GF-D8 (cell line): ENCODE measurements at places on chromosomes 2 and 18.

GRCh38 chr2:204827701-204828590 is 282.7 kb downstream of the PARD3B start:
- no peak for DNase-seq

GRCh38 chr2:219252900-219253752 is at the start of gene TUBA4B:
Gene TUBA4B (plus strand): TSS chr2:219253243. CDS start chr2:219253408, 165 bp downstream.
- peak; percentile 46 for DNase-seq

DNA sequence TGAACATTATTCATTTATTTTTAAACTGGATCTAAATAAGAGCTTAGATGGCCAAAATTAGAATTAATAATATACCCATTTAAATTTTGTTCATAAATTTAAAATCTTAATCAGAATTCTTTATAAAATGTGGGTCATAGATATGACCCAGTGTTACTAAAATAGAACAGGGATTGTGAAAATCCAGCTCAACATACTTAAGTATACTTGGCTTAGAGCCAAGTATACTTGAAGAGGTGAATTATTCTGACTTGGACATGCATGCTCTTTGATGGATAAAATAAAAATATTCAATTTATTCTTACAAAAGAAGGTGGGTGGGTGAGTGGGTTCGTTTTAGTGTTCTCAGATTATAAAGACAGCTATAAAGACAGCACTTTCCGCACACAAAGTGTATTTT is 70.7 kb downstream of the SPOPL start:
- no peak for DNase-seq

DNA sequence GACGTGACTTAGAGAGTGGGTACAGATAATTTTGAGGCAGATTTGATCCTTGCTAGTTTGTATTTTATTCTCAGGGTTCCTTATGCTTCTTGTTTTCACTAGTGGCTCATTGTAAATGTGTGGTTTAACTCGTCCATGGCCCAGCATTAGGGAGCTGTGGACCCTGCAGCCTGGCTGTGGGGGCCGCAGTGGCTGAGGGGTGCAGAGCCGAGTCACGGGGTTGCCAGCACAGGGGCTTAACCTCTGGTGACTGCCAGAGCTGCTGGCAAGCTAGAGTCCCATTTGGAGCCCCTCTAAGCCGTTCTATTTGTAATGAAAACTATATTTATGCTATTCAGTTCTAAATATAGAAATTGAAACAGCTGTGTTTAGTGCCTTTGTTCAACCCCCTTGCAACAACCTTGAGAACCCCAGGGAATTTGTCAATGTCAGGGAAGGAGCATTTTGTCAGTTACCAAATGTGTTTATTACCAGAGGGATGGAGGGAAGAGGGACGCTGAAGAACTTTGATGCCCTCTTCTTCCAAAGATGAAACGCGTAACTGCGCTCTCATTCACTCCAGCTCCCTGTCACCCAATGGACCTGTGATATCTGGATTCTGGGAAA is 269.9 kb downstream of the MYT1L start:
- no peak for DNase-seq

GRCh38 chr2:187091664-187092063 is 242.7 kb upstream of the ZSWIM2 start:
- no peak for DNase-seq

GRCh38 chr18:78687736-78688135 is 291.9 kb upstream of the SALL3 start:
- no peak for DNase-seq
